Colonic mucosa (tissue), 4 donors: ENCODE measurements at places on chromosomes 5 and 9.

- no peak for DNase-seq
- H3K4me1 ChIP-seq: no peaks in the 10 kb centered on the region
- H3K27ac ChIP-seq: no peak overlapping the region
- no peak overlapping the region for H3K4me3 ChIP-seq
- no peaks in the 10 kb centered on the region for H3K27me3 ChIP-seq
These were observed 46.0 kb upstream of the COL15A1 start for GRCh38 chr9:98897745-98898144.

GRCh38 chr9:5459289-5459829, 9.0 kb downstream of the CD274 start:
- no peaks in the 10 kb centered on the region for H3K36me3 ChIP-seq
- H3K4me1 ChIP-seq: no peaks in the 10 kb centered on the region
- H3K27ac ChIP-seq: no peak overlapping the region
- no peak for DNase-seq

DNA sequence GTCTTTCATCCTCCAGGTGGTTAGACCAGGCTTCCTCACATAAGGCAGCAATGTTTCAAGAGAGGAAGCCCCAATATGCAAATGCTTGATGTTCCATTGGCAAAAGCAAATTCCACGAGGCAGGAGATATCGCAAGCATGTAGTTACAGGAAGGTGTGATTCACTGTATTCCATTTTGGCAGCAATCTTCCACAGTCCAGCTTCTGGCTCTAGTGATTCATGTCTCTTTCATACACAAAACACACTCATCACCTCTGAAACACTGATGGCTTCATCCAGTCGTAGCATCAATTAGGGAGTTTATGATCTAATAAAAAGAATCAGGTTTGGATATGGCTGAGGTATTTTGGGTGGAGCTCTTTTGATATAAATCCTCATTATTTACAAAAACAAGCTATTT, 552.2 kb upstream of the RIOK2 start:
- no peak for DNase-seq
- no peaks in the 10 kb centered on the region for H3K36me3 ChIP-seq
- H3K27ac ChIP-seq: no peak overlapping the region

DNA sequence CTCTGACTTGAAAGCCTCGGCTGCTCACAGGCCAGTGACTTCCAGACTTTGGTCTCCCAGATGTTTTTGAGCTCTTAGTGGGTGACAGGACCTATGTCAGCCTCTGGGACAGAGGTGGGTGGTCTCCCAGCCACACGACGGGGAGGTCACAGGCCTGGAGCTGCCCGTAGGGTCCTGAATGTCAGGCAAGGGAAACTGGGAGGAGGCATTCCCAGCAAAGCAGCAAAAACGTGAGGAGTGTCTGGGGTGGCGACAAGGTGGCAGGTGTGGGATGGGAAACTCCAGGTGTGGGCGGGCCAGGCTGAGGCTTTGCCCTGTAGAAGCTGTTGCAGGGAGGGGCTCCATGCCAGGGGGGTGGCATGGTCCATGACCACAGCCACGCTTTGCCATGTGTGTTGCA, 110.5 kb downstream of the CACNA1B start:
- H3K36me3 ChIP-seq: no peaks in the 10 kb centered on the region
- no peaks in the 10 kb centered on the region for H3K27me3 ChIP-seq
- no peaks in the 10 kb centered on the region for H3K4me1 ChIP-seq
- no peak overlapping the region for H3K4me3 ChIP-seq
- no peak for DNase-seq
- H3K27ac ChIP-seq: no peak overlapping the region

DNA sequence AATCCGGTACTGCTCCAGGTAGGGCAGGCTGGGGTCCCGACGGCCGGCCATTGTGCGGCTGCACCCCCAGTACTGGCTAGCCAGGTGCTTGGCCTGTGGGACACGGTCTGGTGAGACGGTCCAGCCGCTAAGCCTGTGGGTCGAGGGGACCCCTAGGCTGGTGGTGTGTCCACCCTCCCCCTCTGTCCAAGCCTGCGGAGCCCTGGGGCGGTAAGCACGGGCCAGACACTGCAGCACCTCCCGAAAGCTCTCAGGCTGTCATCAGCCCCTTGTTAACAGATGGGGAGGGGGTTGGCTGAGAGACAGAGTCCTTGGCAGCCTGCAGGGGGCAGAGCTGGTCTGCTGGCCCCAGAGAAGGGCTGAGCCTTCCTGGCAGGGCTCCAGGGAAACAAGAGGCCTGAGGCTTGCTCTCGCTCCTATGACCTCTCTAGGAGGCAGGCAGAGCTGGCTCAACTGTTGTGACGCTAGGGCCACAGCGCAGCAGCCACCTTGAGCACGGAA, 11.8 kb upstream of the MRNIP start:
- no peaks in the 10 kb centered on the region for H3K4me1 ChIP-seq
- H3K36me3 ChIP-seq: peaks cover 29% of the 10 kb centered on the region
- H3K4me3 ChIP-seq: no peak overlapping the region
- no peaks in the 10 kb centered on the region for H3K27me3 ChIP-seq

DNA sequence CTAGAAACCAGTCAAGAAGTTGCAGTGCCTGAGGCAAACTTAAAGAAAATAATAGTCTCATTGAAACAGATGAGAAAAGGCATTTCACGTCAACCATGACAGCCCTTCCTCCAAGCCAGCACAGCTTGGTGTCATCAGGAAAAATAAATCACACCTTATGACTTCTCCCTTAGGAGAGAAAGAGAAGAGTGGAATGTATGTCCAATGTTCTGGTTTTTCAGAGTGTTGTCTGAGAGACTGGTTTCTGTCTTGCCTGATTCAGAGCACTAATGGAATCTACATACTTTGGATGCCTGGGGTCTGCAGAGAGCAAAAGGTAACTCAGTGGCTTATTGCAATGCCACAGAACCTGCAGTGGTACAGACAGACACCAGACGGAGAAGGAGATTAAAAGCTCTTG, 105.5 kb upstream of the PDE4D start:
- no peaks in the 10 kb centered on the region for H3K4me1 ChIP-seq
- DNase-seq: no peak
- no peaks in the 10 kb centered on the region for H3K36me3 ChIP-seq
- no peak overlapping the region for H3K4me3 ChIP-seq

DNA sequence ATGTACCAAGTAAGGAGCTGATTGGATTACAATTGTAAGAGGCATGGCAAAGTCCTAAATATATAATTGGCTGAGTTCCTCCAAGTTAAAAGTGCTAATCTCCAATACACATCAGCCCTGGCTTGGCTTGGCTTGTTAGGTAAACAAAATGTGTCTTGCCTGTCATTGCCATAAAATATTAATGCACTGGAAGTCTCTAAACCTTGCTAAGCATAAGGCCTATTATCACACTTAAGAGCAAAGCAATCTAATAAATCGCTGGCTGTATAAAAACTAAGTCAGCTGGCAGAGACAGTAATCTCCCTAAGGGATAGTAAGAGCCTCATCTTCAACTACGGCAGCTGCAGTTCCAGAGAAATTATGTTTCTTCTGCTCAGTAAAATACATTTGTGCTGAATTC, 418.6 kb upstream of the GRAMD2B start:
- no peak overlapping the region for H3K27ac ChIP-seq
- H3K27me3 ChIP-seq: no peaks in the 10 kb centered on the region
- no peak overlapping the region for H3K4me3 ChIP-seq
- no peaks in the 10 kb centered on the region for H3K4me1 ChIP-seq

- no peaks in the 10 kb centered on the region for H3K36me3 ChIP-seq
- peak overlapping the region; percentile 44 for H3K27ac ChIP-seq
- peak; percentile 56 for DNase-seq
- peaks cover 4% of the 10 kb centered on the region for H3K4me1 ChIP-seq
These were observed 572 bp downstream of the ZDHHC21 start for GRCh38 chr9:14692470-14693250.

- peaks cover 4% of the 10 kb centered on the region for H3K36me3 ChIP-seq
- H3K4me1 ChIP-seq: no peaks in the 10 kb centered on the region
- no peak overlapping the region for H3K27ac ChIP-seq
- no peak overlapping the region for H3K4me3 ChIP-seq
These were observed 45.4 kb upstream of the FBXW11 start for GRCh38 chr5:172051643-172052339.
